Kidney epithelial cell (primary cell): ENCODE measurements at places on chromosomes 7 and 10.

GRCh38 chr10:90148116-90148855, 446.9 kb downstream of the KIF20B start:
- DNase-seq: no peak

DNA sequence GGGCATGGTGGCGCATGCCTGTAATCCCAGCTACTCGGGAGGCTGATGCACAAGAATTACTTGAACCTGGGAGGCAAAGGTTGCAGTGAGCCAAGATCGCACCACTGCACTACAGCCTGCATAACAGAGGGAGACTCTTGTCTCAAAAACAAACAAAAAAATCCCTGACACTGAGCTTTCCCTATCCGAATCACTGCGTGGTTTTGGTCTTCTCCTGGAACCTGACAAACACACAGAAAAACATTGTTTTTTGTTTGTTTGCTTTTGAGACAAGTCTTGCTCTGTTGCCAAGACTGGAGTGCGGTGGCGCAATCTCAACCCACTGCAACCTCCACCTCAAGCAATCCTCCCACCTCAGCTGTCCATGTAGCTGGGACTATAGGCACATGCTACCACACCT, 50.4 kb upstream of the PTPRN2 start:
- DNase-seq: no peak

DNA sequence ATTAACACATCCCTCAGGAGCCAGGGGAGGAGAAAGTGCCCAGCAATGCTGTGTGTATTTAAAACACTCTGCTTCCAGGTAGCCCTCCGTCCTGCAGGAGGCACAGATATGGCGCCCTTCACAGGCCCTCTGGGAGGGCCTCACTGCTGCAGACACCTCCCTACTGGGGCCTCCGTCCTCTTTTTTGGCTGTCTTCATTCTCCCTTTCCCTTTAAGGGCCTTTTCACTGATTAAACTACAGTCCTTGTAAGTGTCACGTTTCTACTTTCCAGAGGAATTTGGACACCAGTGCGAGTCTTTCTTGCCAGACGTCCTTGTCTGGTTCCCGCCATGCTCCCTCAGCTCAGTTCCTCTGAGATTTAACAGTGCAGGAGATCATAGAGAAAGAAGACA, 39.7 kb upstream of the MKRN1 start:
- no peak for DNase-seq

GRCh38 chr10:19819419-19820033, 3.3 kb downstream of the PLXDC2 start:
- DNase-seq: no peak

DNA sequence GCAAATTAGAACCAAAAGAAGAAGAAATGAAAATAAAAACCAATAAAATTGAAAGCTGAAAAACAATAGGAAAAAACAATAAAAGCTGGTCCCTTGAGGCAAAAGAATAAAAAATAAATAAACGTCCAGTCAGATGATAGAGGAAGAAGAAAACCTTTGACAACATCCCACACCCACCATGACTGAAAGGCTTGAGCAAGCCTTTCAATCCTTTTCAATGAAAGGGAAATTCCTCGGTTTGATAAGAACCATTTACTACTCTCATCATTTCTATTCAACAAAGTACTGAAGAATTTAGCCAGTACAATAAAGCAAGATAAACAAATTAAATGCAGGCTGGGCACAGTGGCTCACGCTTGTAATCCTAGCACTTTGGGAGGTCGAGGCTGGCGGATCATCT, 3.8 kb downstream of the SLC25A40 start:
- DNase-seq: no peak

- no peak for DNase-seq
Observed at GRCh38 chr7:43942997-43943396, 16.8 kb downstream of the UBE2D4 start.

GRCh38 chr7:102416406-102416805, 17.0 kb upstream of the ORAI2 start:
- no peak for DNase-seq

GRCh38 chr7:7798510-7798909, 80.1 kb upstream of the RPA3 start:
- no peak for DNase-seq

DNA sequence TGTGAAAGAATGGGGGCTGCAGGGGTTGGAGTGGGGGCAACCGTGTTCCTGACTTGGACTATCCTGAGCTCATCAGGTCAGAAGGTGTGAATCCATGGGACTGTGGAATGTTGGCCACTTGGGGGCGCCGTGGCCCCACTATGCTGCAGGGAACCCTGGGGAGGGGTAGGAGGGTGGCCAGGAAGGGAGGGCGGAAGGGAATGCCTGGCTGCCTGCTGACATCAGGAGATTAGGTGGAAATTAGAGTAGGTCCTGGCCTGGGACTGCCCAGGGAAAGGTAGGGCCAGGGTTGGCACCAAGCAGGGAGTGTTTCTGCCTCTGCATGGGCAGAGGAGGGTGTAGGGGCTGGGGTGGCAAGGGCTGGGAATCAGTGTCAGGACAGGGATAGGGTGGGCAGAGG, 65.8 kb upstream of the PRSS58 start:
- DNase-seq: no peak

GRCh38 chr7:69599286-69599954, 1.1 kb downstream of the AUTS2 start:
- DNase-seq: no peak

DNA sequence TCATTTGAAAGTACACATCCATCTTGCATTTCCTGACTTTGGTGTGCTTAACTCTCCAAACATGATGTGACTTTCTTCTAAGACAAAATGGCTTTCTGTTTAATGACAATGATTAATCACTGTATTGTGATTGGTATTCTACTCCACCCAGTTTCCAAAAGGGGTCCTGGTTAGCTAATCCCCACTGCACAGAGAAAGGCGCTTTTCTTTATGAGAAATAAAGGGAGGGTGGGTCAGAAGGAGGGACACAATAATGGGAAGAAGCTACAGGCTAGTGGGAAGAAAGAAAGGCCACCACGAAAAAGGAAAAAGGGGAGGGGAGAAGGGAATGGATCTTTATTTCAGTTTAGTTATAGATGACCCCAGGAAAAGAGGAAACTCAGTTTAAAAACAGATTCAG, 69.2 kb downstream of the PRTFDC1 start:
- no peak for DNase-seq

DNA sequence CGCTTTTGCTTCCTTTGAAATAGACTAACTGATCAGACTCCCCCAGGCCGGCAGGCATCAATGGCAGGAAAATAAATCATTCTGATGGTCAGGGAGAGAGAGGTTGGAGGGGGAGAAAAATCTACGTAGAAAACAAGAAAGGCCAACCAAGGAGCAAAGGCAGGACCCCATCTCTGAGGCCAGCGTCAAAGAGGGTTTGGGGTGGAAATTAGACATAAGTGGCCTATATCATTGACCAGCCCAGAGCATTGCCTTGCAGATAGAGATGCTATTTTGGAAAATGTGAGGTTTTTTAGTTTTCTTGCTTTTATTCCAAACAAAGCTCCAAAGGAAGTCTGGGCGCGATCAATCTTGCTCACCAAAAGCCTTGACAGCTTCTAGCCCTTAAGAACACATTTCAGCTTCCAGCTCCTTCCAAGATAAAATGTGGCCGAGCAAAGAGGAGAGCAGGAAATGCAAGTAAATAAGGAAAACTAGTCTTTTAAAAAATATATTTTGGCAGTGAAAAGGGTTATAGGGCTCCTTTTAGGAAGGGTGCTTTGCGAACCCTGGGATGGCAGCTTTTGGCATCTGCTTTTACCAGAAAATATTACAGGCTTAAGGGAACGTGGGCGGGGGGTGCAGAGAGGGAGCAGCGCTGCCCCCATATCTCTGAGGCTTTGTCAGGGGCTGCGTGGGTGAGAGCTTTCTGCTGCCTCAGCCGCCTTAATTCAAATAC, 2.0 kb upstream of the HOXA2 start:
- DNase-seq: no peak

DNA sequence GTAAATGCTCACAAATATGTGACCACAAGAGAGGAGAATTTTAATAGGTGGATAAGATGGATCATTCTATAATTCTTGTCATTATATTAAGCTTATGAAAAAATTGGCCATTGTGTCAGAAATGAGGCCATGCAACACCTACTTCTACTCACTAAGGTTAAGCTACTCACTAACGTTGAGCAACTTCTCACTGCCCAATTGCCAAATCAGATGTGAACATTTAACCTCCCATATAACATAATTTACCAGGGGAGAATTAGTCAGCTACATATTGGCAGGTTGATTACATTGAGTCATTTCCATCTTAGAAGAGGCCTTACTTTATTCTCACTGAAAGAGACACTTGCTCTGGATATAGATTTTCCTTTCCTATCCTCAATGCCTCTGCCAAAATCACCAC, 211.2 kb upstream of the DGKB start:
- DNase-seq: no peak

GRCh38 chr7:159098424-159098786, 46.3 kb downstream of the VIPR2 start:
- DNase-seq: no peak

DNA sequence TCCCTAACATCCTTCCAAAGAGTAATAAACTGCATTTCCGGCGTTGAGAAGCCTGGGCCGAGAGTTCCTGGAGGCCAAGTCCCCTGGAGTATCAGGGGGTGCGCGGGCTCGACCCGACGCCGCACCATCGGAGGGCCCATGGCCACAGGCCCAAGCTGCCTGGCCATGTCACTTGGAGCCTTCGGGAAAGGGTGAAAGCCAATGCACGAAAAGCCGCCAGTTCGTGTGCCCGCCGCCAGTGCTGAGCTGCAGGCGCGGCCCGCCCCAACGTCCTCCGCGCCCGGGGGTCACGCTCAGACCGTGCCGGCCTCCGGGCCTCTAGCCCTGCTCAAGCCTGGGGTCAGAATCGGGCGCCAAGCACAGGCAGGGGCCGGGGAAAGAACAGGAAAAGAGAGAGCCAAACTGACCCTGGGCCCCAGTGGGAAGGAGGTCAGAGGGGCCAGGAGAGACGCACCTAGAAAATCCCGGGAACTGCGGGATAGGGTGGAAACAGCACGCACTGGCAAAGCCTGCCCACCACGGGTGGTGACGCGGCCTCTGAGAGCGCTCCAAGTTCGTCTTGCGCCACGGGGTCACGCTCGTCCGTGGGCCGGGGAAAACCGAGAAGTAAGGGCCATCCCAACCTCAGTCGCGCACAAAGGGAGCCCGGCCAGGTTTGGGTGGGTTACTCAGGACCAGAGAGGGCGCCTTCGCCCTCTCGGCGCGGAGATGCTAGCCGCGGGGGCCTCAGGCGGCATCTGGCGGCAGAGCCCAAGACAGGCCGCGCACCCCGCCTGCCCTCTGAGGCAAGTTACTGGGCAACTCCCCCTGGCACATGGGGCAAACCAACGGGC, 4.2 kb upstream of the EBF3 start:
- DNase-seq: no peak

DNA sequence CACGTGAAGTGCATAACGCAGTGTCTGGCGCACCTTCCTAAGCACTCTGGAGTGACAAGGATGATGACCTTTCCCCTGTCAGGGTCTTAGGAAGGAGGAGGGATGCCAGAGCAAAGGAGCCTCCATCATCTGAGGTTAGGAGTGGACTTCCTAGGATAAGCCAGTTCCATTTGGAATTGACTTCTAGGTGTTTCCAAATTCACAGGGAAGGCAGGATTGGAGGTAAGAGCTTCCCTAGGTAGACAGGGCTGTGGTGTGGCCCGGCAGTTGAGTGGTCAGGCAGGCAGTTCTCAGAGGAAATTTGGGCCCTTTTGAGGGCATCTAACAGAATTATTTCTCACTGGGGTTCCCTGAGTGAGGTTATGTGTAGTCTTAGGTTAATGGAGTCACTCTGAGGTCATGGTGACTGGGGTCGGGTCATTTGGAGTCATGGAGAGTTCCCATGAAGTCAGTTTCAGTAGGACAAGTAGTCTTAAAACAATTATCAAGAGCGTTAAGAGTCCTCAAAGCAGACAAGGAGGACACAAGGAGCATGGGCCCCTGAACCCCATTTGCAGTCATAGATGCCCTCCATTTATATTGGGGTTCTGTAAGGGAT, 8.2 kb downstream of the PPIF start:
- no peak for DNase-seq

GRCh38 chr10:60663850-60664249, 114.4 kb upstream of the CDK1 start:
- DNase-seq: no peak

DNA sequence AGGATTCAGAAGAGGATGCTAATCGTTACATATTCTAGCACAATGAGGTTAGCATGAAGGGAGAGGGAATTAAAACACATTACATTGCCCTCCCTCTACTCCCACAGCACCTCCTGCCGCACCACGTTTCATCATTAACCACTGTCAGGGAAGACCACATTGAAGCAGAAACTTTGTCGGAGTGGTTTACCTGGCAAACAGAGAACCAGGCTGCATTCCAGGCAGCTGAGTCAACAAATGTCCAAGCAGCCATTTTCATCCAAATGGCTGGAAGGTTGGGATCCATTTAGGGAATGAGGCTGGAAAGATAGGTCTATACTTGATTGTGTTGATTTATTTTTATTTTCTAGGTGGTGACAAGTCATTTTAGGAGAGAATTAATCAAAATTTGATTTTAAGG, 273.6 kb downstream of the DYNC1I1 start:
- DNase-seq: no peak

- no peak for DNase-seq
Observed at GRCh38 chr7:143422033-143422432, 13.4 kb upstream of the EPHA1 start.

DNA sequence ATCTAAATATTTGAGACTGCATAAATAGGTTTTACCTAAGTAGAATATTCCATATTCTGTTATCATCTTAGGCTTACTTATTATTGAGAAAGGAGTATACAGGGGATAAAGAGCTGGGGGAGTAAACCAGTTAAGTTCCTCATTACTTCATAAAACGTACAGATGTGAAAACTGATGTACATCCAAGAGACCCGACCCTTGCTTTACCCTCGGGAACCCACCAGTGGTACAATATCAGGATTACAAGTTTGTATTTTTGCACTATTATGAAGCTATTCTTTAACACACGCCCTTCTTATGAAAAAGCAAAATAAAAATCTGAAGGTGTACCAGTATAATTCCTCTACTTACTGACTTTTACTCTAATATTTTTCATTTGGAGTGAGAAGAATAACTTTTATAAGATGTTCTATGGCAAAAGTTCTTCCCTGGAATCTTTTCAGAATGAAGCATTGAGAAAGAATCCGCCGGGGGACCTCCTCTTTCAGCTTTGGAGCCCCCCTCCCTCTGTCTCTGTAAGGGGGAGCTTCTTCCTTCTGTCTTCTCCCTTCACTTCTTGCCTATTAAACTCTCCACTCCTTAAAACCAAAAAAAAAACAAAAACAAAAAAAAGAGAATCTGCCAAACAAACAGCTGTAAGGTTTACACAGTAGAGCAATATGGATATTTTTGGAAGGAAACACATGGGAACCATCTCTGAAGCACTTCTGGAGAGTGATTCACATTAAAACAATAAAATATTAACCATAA, 550.0 kb downstream of the TNS3 start:
- no peak for DNase-seq

DNA sequence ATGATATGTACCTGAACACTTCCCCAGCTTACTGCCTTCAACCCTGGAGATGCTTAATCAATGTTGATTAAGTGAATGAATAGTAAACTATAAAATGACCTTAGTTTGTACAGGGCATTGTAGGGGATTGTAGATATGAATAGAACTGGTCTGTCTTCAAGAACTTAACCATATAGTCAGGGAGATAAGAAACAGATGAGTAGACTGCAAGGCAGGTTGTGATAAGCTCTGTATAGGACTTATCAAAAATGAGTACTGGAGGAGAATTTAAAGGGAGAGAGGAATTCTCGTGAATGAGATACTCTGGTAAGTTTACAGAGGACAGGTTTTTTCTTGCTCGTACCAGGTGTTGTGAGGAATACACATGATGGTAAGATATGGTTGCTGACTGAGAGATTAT, 27.6 kb downstream of the SGPL1 start:
- DNase-seq: no peak
